Psoas muscle (tissue), 8 donors: ENCODE measurements at places on chromosomes 16 and 17. TPM values are rescaled to one million over a fixed set of nuclear protein-coding genes. Genes with fewer than 3 reads are reported as not detected.

DNA sequence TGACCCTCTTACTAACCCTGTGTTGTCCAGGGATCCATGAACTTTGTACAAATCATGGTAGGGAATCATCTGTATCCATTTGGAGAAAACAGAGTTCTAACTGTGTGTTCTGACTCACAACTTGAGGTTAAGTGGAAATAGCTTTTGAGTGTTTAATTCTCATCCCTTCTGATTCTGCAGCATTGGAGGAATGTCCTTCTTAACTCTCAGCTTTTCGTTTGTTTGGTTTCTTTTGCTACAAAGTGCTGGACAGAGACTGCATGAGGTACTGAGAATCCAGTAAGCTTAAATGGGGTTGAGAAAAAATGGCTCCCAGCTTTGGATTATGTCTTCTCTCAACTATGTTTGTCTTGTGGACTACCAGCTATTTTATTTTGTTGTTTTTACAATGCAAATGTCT lies 352.1 kb upstream of the KIF2B start:
- H3K36me3 ChIP-seq = no peaks in the 10 kb centered on the region
- no peak overlapping the region for H3K27ac ChIP-seq
- no peak for DNase-seq
- H3K4me3 ChIP-seq = no peak overlapping the region
- H3K4me1 ChIP-seq = no peaks in the 10 kb centered on the region

- H3K36me3 ChIP-seq = no peaks in the 10 kb centered on the region
- DNase-seq = no peak
- H3K4me1 ChIP-seq = peaks cover 4% of the 10 kb centered on the region
- H3K4me3 ChIP-seq = peak overlapping the region; percentile 65
- peaks cover 14% of the 10 kb centered on the region for H3K27me3 ChIP-seq
These were observed 1.3 kb upstream of the DNAH2 start for GRCh38 chr17:7715936-7716886.

- DNase-seq = no peak
- no peak overlapping the region for H3K4me3 ChIP-seq
- no peaks in the 10 kb centered on the region for H3K27me3 ChIP-seq
- no peaks in the 10 kb centered on the region for H3K36me3 ChIP-seq
These were observed 18.3 kb upstream of the SUPT4H1 start for GRCh38 chr17:58370309-58370708.

DNA sequence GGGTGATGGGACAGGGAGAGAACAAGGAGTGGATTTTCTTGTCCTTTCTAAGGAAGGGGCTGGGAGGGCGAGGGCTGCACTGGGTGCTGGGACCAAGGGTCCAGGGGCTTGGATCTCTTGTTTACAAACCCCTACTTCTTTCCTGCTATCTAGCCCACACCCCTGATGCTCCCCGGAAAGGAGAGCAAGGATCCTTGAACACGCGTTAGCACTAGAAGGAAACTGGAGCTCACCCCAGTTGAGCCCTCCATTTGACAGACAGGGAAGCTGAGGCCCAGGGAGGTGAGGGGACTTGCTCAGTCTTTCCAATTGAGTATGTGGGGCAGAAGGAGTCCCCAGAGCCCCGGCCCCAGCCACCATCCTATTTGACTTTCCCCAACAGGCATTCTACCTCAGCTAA lies 4.6 kb upstream of the ITGAE start:
- no peak overlapping the region for H3K27ac ChIP-seq
- no peak for DNase-seq
- no peaks in the 10 kb centered on the region for H3K27me3 ChIP-seq
- H3K36me3 ChIP-seq = peaks cover 54% of the 10 kb centered on the region
- H3K4me1 ChIP-seq = no peaks in the 10 kb centered on the region
- H3K4me3 ChIP-seq = no peak overlapping the region

DNA sequence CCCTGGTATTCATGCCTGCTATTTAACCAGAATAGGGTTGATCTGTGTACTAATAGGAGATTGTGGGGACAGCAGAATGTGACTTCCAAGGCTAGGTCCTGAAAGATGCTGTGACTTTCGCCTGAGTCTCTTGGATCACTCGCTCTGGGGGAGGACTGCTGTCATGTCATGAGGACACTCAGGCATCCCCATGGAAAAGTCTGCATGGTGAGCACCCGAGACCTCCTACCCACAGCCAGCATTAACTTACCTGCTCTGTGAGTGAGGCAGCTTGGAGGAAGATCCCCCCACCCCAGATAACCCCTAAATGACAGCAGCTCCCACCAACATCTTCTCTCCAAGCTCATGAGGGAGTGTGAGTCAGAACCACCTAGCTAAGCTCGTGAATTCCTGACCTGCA lies 30.3 kb upstream of the C16orf78 start:
- no peak overlapping the region for H3K27ac ChIP-seq
- no peaks in the 10 kb centered on the region for H3K4me1 ChIP-seq
- DNase-seq = no peak
- peaks cover 36% of the 10 kb centered on the region for H3K27me3 ChIP-seq

DNA sequence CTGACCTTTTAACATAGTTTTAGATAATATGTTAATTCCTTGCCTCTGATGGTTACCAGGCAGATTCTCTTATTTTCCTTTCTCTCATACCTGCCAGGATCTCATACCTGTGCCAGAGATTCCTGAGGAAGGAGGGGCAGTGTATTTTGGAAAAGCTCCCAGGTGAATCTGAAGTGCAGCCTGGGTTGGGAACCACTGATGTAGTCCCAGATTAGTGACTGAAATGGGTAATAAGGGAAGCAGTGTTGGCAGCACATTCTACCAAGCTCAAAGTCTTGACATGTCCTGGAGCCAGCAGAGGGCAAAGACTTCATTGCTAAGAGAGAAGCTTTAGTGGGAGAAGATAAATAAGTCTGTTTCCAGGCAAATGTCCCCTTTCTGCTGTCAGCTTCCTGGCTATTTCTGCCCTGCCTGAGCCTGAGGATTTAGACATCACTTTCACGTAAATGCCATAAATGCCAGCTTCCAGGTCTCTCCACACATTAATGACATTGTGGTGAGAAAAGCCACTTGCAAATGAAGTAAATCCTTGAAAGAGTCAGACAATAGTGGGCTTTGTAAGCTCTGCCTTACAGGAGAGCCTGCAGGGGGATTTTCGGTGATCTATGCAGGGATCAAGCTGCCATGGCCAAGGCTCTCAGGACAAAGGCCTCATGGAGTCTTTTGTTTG lies 40.9 kb upstream of the C16orf78 start:
- no peaks in the 10 kb centered on the region for H3K4me1 ChIP-seq
- H3K36me3 ChIP-seq = no peaks in the 10 kb centered on the region
- no peaks in the 10 kb centered on the region for H3K27me3 ChIP-seq
- no peak for DNase-seq

GRCh38 chr17:3723188-3723555 lies 531 bp upstream of the HASPIN start:
- peaks cover 30% of the 10 kb centered on the region for H3K36me3 ChIP-seq
- no peak for DNase-seq
- H3K4me3 ChIP-seq = peak overlapping the region; percentile 72
- peaks cover 25% of the 10 kb centered on the region for H3K4me1 ChIP-seq

DNA sequence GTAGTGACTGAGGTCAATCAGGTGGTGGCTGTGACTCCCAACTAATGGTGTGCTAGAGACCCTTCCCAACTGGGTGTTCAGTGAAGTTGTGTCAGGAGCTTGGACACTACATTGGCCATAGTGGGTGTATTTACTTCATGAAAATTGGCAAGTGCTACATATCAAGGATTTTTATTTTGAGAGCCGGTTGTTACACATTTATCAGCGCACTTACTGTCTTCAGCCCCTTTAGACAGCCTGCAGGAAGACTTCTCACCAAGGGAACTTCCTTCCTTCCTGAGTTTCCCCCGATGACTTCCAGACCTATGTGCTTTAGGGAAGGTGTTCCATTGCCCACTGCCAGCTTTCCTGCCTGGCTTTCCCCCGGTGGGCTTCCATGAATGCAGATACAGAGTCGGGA lies 261.2 kb downstream of the CBLN1 start:
- H3K27ac ChIP-seq = no peak overlapping the region
- H3K36me3 ChIP-seq = no peaks in the 10 kb centered on the region
- no peaks in the 10 kb centered on the region for H3K4me1 ChIP-seq
- H3K4me3 ChIP-seq = no peak overlapping the region
- H3K27me3 ChIP-seq = no peaks in the 10 kb centered on the region
- no peak for DNase-seq

- no peaks in the 10 kb centered on the region for H3K36me3 ChIP-seq
- H3K4me3 ChIP-seq = no peak overlapping the region
- no peaks in the 10 kb centered on the region for H3K27me3 ChIP-seq
- no peak for DNase-seq
- no peaks in the 10 kb centered on the region for H3K4me1 ChIP-seq
- H3K27ac ChIP-seq = no peak overlapping the region
These were observed 47.4 kb upstream of the CACNG3 start for GRCh38 chr16:24208710-24209109.

DNA sequence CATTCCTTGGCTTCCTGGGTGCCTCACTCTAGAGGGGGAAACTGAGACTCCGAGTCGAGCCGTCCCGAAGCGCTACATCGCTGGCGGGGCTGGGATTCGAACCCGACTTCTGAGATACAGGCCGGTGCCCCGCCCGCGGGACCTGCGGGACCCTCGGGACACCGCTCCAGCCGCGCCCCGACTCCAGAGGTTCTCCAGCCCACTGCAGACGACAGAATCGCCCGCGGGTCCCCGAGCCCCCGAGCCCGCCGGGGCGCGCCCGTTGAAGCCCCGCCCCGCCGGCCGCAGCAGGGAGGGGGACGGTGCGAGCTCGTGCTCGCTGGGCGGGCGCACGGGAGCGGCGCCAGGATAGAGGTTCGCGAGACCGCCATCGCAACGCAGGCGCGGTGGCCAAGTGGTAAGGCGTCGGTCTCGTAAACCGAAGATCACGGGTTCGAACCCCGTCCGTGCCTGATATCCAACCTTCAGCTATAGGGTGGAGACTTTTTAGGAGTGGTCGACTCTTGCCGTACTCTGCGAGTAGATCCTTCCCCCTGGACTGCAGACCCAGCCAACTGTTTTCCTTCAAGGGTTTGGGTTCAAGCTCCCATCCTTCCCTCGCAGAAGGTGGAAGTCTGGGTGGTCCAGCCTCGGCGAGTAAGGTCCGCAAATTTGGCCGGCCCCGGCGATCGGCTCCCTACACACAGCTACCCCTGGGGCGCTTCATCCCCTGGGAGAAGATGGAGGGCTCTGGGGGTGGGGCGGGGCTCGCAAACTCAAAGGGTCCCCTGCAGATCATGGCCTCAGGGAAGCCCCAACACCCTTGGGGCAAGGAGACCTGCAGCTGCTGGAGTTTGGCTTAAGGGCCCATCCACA lies 214.6 kb downstream of the MRTFB start:
- no peaks in the 10 kb centered on the region for H3K36me3 ChIP-seq
- no peaks in the 10 kb centered on the region for H3K27me3 ChIP-seq
- H3K4me1 ChIP-seq = peaks cover 5% of the 10 kb centered on the region
- H3K27ac ChIP-seq = peak overlapping the region; percentile 92

DNA sequence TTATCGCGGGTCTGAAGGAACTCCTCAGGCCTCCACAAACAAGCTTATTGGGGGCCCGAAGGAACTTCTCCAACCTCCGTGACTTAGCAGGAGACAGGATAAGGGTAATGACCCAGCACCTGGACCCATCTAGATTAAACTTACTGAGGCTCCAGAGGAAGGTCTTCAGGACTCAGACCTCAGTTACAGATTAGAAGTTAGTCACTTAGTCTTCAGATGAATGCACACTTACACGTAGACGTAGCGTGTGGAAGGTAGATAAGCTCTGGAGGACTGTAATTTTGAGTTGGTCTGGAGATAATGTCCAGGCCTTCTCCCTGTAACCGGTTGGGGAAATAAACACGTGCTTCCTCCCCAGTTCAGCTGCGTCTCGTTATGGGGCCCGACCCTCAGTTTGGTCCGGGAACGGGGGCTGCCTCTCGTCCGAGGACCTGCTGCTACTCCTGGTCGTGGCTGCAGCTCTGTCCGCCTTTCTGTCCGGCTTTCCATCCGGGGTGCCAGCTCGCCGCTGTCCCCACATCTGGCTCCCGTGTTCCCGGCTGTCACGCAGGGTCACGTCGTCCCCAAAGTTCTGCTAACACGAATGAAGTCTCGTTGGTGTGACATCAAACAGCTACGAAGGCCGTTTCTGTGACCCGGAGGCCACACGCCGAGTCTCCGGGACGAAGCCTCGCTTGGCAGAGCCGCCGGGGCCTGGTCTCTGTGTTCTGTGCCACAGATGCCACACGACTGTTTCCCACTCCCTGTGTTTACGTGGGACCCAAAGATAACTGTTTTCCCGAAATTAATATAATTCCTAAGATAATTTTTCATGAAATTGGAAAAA lies 11.8 kb upstream of the SECTM1 start:
- no peak overlapping the region for H3K27ac ChIP-seq
- peak; percentile 36 for DNase-seq

DNA sequence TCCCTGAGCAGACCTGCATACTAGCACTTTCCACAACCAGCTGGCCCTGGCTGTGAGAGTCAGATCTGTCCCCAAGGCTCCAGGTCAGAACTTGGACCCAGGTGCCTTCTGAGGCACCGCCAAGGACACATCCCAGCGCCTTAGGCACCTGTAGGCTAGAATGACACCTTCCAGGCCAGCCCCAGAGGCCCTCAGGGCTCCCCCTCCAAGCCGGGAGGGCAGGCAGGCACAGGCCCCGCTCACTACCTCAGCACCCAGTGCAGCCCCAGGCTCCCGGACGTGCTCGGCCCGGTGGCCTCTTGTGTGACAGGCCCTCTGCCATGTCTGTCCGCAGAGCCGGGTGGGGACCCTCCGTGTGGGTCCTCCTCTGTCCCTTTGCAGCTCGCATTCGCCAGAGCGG lies 56.3 kb upstream of the CMIP start:
- no peak overlapping the region for H3K4me3 ChIP-seq
- H3K4me1 ChIP-seq = no peaks in the 10 kb centered on the region
- H3K27ac ChIP-seq = no peak overlapping the region

GRCh38 chr16:760545-761343 lies at the start of gene MSLN:
Gene MSLN (plus strand): TSS chr16:760734. CDS start chr16:762681, 1,947 bp downstream.
- no peaks in the 10 kb centered on the region for H3K36me3 ChIP-seq
- DNase-seq = no peak
- H3K27ac ChIP-seq = no peak within 1 kb of the TSS
- H3K4me1 ChIP-seq = no peaks in the 10 kb centered on the region
- no peak within 1 kb of the TSS for H3K4me3 ChIP-seq
- H3K27me3 ChIP-seq = no peaks in the 10 kb centered on the region

DNA sequence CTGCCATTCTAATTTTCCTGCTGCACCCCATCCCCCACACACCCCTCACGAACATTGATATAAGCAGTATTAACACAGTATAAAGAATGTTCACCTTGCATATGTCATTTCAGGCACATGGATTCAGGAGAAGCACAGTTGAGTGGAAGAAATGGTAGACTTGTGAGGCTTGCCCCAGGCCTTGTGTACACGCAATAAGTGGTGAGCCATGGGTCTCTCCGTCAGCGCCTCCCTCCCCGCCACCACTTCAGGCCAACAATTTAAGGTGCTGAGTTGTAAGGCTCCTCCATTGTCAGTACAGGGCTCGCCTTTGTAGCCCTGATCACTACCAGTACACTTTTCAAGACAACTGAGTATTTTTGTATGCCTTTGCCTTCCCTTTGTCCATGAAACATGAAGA lies 12.2 kb upstream of the CLEC18C start:
- H3K27ac ChIP-seq = no peak overlapping the region
- H3K4me1 ChIP-seq = no peaks in the 10 kb centered on the region
- H3K36me3 ChIP-seq = peaks cover 67% of the 10 kb centered on the region
- no peak for DNase-seq
- H3K4me3 ChIP-seq = no peak overlapping the region

Gene VWA3A
- total RNA-seq = not detected

Gene HSPB9
- total RNA-seq = not detected

Gene KRT13
- total RNA-seq = 1.3 TPM

Gene CCDC47
- total RNA-seq = 138 TPM

Gene ZG16
- total RNA-seq = not detected

Gene TMEM204
- total RNA-seq = 21.7 TPM

Gene HAPSTR1
- 80.0 TPM for total RNA-seq

Gene HOXB4
- 4.0 TPM for total RNA-seq

Gene SOX15
- total RNA-seq = 0.34 TPM

Gene SPATA22
- 0.50 TPM for total RNA-seq
